Ascending aorta (tissue), 2 donors: ENCODE measurements at places on chromosomes 1 and 21.

- no peak for DNase-seq
Measured at GRCh38 chr1:216531263-216532239, 108.3 kb upstream of the USH2A start.

DNA sequence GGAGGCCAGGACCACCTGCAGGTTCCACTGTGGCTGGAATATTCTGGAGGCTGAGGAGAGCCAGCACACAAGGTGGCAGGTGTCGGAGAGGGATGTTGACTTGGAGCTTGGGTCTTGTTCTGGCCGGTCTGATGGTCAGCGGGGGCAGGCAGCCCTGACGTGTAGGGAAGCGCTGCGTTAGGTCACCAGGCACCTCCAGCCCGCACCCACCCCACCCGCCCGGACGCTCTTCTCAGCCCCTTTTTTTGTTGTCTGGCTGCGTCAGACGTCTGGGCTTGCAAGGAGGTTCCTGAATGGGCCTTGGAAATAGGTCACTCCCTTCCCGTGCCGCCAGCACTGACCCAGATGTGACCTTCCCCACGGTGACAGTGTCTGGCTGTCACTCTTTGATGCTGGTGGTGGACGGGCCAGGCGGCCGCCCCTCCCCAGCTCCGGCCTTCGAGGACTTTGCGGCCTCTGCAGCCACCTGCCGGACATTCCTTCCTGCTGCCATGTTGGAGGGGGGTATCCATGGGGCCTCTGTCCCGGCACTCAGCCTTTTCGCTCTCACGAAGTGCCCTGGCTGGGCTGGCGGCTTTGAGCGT lies 30.1 kb downstream of the SPSB1 start:
- no peak for DNase-seq

- no peak for DNase-seq
Measured at GRCh38 chr1:34713443-34713842, 41.4 kb upstream of the GJB5 start.

DNA sequence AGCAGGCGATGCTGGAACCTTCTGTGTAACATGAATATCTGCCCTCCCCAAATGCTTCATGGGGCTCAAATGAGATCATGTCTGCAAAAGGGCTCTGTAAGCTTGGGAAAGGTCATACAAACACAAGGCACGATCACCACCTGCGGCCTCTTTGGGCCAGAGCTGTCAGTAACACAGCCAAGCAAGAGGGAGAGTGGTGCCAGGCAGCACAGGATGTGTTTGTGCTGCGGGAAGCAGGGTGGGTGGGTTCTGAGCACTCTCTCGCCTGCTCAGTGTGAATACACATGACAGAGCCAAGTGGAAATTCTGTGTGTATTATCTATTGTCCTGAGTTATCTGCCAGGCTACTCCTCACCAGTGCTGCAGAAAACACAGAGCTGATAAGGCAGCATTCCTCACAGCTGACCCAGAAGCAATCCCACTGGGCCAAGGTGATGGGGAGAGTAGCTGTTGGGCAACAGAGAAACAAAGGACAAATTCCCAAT lies 101.2 kb downstream of the LAMC2 start:
- DNase-seq: no peak

GRCh38 chr1:169563019-169563615 lies 23.2 kb downstream of the F5 start:
- DNase-seq: no peak
